ENCODE measurements at places on chromosomes 12 and 14.

DNA sequence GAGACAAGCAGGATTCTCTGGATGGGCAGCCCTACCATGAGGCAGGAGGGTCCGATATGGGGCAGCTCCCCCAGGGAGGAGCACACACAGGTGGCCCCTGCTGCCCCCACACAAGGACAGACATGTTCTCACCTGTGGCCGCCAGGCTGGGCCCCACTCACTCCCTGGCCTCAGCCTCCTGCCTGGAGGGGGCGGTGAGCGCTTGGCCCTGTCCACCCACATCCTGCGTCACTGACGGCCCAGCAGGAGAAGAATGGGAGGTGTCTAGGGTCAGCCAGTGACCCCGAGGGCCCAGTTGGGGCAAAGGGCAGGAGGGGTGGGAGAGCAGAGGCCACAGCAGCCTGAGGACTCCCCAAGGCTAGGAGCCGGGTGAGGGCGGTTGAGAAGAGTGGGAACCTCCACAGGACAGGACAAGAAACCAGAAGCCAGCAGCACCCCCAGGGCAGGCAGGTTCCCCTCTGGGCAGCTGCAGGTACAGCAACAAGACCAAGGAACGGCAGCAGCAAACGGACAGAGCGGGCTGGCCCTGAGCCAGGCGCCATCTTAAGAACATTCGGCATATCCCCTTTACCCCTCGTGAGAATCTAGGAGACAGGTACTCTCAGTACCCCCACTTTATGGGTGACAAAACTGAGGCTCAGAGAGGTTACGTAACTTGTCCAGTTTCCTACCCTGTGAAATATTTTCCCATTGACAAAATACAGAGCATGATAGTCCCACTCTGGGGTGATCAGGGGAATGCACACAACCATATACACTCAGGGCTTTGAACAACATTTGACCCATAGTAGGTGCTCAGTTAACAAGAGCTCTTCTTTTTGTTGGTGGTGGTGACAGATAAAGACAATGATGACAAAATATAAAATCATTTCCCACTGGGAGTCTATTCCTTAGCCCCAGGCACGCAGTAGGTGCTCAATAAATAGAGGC lies 74.3 kb downstream of the NCOR2 start:
- no peak for DNase-seq

GRCh38 chr14:68584786-68585185 lies 208.1 kb downstream of the ZFP36L1 start:
- no peak for DNase-seq

DNA sequence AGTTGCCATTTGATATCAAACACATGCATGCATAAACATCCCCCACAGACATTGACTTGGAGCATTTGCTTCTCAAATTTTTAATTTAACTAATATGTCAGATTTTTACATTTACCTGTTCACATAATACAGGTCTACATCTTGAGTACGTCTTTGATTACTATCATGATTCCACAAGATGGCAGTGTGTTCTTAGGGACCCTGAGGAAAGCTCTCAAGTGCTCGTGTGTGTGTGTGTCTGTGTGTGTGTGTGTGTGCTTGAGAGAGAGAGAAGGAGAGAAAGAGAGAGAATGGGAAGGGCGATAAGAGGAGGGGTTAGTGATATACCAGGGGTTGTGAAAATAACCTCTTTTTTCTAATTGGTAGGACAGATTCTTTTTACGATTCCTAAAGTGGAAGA lies 167.1 kb upstream of the OR4E1 start:
- DNase-seq, result no peak

GRCh38 chr12:42483521-42483790 lies 106.1 kb downstream of the PRICKLE1 start:
- peak; percentile 70 for DNase-seq

- DNase-seq, result no peak
Measured at GRCh38 chr12:115401761-115402160, 717.8 kb upstream of the TBX3 start.

DNA sequence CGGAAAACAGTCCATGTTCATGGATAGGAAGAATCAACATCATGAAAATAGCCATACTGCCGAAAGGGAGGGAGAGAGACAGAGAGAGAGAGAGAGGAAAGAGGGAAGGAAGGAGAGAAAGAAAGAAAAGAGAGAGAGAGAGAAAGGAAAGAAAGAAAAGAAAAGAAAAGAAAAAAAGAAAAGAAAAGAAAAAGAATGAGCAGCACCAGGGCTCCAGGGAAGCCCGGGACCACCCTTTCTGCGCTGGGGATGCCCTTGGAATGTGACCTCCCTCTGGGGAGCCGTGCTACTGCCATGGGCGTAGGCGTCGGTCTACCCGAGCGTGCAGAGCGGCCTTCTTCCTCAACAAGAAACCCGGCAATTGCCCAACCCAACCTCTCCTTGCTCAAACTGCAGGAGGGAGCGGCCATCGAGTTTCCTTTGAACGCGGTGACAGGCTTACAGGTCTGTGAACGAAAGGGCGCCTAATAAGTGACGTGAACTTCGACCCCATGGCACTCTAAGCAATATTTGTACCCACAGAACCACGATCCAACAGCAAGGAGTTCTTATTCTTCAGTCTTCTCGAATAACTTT lies 16.9 kb downstream of the OR6S1 start:
- no peak for DNase-seq

- peak; percentile 51 for DNase-seq
Measured at GRCh38 chr12:11840366-11840765, 190.9 kb downstream of the ETV6 start.

DNA sequence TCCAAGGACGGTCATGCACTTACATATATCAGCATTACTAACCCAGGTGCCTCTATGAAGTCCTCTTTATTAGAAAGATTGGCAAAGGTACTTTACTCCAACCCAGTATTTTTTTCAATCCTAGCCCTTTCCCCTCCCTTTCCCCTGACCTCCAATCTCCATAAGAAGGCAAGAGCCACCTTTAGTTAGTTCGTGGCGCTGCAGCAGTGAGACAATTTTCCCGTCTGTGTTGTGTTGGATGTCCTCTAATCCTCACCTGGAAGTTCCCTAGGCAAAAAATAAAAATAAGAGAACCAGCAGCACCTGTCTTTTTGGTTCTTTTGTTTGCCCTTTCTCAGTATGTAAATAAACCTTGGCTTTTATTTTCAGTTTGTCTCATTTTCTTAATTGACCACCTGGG lies 439.6 kb upstream of the LRFN5 start:
- no peak for DNase-seq

DNA sequence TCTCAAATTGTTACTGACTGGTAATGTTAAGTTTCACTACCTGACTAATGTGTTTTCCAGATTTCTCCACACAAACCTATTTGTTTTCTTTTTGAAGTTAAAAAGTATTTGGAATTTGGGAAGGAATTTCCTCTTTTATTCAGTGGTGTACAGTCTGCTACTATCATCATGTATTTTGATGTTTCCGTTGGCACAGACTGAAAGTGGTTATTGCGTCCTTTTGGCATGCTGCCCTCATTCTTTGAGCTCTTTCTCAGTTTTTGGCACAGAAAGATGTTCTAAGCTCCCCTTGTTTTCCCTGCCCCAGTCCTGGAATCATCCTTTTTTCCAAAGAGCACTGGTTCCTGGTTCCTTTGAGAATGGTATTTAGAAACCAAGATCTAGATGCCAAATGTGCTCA lies 31.4 kb upstream of the RTRAF start:
- peak; percentile 44 for DNase-seq

- no peak for DNase-seq
Measured at GRCh38 chr12:68281322-68282077, 28.1 kb upstream of the IL22 start.

DNA sequence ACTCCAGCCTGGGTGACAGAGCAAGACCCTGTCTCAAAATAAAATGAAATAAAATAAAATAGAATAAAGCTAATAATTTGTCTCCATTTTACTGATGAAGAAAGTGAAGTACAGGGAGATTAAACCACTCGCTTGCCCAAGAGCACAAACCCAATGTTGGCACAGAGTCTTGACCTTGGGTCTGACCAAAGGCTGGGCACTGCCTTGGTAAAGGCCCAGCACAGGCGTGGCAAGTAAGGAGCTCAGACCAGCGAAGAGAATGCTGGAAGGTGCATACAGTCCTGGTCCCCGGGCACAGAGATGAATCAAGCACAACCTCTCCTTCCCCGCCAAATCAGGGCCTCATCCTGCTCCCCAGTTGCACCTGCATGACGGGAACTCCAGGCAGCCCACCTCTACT lies 26.9 kb downstream of the SCARB1 start:
- DNase-seq, result no peak

- no peak for DNase-seq
Measured at GRCh38 chr12:79732638-79733037, 41.9 kb upstream of the PAWR start.

GRCh38 chr12:132429946-132430643 lies 59.9 kb upstream of the FBRSL1 start:
- no peak for DNase-seq

DNA sequence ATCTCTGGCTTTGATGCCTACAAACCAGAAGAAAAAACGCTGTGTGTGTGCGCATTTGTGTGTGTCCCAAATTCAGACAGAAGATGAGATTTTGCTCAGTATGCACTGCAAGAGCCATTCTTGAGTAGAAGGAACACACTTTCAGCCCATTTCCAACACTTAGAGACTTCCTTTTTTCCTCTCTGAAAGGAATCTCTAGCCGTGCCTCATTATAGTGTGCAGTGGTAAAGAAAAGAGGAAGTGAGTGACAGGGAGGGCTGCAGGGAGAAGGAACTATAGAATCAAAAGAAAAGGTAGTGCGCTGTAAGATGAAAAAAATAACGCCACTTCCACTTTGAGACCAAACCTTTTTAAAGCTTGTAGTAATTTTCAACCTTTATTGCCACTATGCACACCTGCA lies 1400.9 kb upstream of the FLRT2 start:
- peak; percentile 31 for DNase-seq

DNA sequence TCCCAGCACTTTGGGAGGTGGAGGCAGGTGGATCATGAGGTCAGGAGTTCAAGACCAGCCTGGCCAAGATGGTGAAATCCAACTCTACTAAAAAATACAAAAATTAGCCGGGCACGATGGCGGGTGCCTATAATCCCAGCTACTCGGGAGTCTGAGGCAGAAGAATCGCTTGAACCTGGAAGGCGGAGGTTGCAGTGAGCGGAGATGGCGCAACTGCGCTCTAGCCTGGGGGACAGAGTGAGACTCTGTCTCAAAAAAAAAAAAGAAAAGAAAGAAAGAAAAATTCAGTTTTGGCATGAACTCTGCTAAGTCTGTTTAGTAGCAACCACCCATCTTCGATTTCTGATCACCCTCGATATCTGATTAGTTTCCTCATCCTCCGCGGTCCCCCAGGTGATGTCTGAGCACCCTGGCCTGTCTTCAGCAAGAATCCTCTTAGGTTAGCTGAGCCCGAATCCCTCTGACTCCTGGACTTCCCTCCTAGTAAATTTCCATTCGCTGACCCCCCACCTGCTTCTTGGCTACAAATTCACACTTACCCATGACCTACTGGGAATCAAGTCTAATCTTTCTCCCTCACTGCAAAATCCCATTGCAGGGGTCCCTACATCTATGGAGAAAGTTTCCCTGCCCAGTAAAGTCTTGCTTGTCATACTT lies 879 bp upstream of the HSPB8 start:
- DNase-seq, result no peak

DNA sequence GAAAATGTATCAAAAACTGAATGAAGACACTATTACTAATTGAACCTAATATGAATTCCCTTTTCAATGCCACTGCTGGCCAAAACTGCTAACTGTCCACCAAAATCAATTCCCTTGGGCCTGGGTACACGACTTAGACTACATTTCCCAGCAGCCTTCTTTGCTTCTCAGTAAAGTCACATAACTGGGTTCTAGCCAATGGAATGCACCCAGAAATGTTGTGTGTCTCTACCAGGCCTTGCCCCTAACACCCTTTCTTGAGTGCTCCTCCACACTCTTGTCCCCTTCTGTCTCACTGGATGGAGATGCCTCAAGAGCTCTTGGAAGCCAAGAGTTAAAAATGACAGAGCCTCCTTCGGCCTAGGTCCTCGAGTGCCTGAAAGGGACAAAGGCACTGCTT lies 156.8 kb downstream of the PPM1H start:
- DNase-seq, result no peak

DNA sequence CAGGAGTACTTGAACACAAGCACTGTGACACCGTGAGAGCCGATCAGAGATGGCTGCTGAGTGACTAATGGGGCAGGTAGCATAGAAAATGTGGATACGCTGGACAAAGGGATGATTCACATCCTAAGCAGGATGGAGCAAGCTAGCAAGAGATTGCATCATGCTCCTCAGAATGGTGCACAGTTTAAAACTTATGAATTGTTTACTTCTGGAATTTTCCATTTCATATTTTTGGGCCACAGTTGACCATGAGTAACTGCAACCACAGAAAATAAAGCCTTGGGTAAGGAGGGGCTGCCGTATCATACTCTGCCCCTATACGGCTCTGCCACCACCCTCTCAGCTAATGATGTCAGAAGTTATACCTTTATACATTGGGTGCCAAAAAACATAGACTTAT lies 23.3 kb upstream of the MARK3 start:
- DNase-seq, result peak; percentile 90

- DNase-seq, result no peak
Measured at GRCh38 chr12:80756875-80757274, 40.2 kb downstream of the MYF5 start.

GRCh38 chr12:66571361-66571915 lies 107.4 kb downstream of the GRIP1 start:
- no peak for DNase-seq

DNA sequence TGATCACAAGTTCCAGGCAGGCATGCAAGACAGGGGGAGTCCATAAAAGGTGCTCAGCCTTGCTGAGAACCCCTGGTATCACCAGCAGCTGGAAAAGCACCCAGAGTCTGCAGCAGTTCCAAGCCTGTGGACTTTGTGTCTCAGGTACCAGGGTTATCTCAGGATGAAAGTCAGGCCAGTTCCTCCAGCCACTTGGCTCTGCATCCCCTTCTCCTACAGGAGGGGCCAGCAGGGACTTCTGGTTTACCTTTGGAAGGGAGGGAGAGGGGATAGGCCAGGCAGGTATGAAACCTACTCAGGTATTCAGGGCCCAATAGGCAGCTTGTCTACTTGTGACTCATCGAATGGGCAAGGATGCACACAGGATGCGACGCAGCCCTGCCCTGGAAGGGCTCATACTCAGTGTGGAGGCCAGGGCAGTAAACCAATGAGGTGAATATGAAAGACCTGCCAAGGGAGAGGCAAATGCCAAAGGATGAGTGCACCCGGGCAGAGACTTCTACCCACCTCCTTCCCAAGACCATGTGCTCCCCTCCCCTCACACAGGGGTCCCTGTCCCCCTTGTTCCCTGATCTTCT lies 148.2 kb downstream of the SLC38A6 start:
- DNase-seq, result no peak

Measured in endothelial cell of umbilical vein (primary cell).